Activated T-helper 1 cell treated with Interleukin-2 at 50 U/mL for 16 hours (primary cell): ENCODE measurements at places on chromosomes 3 and 15.

DNA sequence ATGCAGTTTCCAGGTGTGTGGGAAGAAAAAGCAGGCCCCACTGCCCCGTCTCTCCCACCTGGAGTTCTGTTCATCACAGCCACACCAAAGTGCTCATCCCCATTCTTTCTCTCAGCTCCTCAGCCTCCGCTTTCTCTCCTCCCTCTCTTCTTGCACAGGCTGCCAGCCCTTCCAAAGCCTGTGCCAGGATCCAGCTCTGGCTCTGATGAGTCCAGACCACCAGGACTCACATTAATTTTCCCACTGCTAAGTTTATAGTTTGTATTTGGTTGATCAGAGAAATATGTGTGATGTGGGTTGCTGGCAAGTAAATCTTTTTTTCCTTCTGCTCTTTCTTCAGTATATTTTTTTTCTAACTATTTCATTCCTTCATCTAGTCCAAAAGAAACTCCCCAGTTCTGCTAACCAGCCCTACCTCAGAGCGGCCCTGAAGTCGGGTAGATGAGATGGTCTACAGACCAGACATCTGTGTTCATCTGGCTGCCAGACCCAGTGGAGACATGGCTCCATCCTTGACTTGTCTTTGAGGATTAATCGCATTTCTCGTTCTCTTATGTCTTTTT, 49.8 kb downstream of the BOC start:
- DNase-seq, result no peak

DNA sequence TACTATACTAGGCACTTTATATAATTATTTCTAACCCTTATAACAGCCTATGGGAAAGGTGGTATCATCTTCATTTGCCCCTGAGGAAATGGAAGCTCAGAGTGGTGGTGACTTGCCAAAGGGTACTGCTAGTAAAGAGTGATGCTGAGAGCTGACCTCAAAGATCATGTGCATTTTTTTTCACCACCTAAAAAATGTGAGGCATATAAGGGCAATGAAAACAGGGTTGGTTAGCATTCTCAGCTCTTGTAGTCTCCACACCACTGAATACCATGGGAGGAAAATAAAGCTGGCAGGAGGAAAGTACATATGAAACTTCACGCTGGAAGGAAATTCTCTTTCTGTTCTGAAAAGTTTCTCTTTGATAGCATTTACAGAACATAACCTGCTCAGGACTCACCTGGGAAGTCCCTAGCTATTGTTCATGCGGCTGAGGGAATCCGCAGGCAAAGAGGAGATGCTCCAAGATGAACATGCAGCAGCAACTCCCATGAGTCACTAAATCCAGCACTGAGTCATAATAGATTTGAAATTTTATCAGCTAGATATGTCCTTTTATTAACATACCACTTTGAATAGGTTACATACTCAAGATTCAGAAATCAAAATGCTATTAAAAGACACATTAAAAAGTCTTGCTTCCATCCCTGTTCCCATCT, 17.3 kb downstream of the FAIM start:
- DNase-seq, result no peak

GRCh38 chr3:60998858-60999257, 252.4 kb downstream of the FHIT start:
- DNase-seq, result no peak

GRCh38 chr3:179318876-179319275, 4.0 kb upstream of the ZNF639 start:
- no peak for DNase-seq

GRCh38 chr3:129576514-129577352, 29.7 kb downstream of the PLXND1 start:
- DNase-seq, result peak; percentile 55

DNA sequence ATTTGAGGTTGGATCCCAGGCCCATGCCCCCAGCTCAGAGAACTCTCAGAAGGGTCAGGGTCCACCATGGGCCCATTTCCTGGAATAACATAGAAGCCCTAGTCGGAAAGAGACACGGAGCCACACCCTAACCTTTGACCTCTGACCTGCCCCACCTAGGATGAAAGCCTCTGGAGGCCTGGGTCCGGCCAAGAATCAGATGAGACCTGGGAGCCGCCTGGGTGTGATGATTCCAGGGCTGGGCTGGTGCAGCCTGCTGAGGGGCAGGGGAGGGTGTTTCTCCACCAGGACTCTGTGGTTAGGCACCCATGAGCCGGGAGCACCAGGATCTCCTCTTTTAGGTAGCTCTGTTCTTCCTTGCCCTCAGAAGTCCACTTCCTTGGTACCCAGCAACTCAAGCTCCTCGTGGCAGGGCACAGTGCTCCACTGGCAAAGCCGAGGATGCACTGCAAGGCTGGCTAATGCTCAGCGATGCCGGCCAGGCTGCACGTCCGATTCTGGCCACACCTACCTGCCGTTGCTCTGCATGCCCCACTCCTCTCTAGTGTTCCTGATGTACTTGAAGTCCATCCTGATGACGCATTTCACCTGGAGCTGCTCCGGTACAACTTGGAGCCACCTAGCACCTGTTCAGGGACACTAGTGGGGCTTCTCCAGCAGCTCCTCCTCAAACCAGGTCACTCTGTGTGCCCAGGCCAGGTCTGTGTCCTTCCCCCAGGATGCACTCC, 57.4 kb downstream of the ZNF445 start:
- no peak for DNase-seq

GRCh38 chr3:73586190-73586589, 38.6 kb downstream of the PDZRN3 start:
- DNase-seq, result no peak

- no peak for DNase-seq
Measured at GRCh38 chr3:106401666-106402490, 533.1 kb upstream of the CBLB start.

- no peak for DNase-seq
Measured at GRCh38 chr3:17014709-17015108, 130.0 kb downstream of the PLCL2 start.

- DNase-seq, result peak; percentile 79
Measured at GRCh38 chr15:99925661-99926461, 192.6 kb upstream of the LYSMD4 start.

DNA sequence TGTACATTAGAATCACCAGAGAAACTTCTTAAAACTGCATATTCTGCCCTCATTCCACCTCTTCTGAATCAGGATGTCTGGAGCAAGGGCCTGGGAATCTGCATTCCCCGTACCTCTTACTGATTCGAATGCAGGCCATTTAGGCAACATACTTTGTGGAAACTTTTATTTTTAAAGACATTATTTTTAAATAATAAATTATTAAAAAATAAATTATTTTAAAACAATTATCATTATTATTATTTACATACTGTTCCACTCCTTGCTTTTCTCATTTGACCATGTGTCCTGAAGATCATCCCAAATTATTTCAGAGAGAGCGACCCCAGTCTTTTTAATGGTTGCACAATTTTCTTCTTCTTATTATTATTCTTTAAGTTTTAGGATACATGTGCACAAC, 336.6 kb upstream of the TBC1D5 start:
- no peak for DNase-seq

DNA sequence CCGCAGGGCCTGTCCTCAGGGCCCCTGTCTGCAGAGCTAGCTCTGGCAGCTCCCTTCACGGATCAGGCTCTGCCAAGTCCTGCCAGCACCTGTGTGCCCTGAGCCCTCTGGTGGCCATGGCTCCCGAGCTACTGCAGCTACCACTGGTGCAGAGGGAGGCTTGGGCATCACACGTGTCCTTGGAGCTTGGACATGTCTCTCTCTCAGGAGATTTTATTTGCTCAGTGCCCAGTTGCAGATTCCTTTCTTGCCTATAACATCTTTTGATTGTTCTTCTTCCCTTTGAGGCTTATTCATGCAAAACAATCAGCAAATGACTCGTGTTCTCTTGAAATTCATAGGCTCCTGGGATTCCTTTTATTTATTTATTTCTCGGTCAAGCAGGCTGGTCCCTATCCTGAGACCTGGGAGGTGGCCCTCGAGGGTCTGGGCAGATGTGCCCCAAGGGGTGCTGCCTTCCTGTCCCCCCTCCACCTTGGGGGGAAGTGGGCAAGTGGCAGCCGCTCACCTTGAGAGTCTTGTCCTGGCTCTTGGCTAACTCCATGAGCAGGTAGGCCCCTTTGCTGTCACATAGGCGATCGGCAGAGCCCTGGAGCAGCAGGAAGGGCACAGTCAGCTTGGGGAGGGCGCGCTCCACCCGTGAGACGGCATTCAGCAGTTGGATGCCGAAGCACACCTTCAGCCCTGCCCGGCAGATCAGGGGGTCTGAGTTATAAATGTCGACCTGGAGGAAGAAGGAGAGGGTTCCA, 21.9 kb downstream of the ABTB1 start:
- DNase-seq, result peak; percentile 25

- peak; percentile 31 for DNase-seq
Measured at GRCh38 chr3:16311960-16312451, 47.0 kb downstream of the OXNAD1 start.

DNA sequence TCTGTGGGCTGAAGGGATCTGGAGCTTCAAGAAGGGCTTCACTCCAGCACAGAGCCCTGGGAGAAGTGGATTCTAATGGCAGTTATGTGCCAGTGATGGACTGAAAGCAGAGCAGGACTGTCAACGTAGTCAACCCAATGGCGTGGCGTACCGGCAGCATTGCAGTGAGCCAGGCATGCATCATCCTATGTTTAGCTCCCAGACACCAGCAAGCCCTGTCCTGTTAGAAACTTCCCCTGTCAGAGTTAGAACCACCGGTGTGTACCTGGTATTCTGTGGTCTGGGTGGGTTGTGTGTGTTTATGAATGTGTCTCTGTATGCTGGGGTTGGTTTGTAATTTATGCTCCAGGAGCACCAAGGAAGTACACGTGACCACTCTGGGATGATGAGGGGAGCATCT, 86.3 kb downstream of the CLSTN2 start:
- DNase-seq, result no peak
